Activated naive CD8-positive, alpha-beta T cell treated with anti-CD3 and anti-CD28 coated beads for 36 hours (primary cell): ENCODE measurements at places on chromosomes 11 and 22.

- DNase-seq = no peak
Observed at GRCh38 chr11:119416606-119417580, 6.1 kb downstream of the THY1 start.

DNA sequence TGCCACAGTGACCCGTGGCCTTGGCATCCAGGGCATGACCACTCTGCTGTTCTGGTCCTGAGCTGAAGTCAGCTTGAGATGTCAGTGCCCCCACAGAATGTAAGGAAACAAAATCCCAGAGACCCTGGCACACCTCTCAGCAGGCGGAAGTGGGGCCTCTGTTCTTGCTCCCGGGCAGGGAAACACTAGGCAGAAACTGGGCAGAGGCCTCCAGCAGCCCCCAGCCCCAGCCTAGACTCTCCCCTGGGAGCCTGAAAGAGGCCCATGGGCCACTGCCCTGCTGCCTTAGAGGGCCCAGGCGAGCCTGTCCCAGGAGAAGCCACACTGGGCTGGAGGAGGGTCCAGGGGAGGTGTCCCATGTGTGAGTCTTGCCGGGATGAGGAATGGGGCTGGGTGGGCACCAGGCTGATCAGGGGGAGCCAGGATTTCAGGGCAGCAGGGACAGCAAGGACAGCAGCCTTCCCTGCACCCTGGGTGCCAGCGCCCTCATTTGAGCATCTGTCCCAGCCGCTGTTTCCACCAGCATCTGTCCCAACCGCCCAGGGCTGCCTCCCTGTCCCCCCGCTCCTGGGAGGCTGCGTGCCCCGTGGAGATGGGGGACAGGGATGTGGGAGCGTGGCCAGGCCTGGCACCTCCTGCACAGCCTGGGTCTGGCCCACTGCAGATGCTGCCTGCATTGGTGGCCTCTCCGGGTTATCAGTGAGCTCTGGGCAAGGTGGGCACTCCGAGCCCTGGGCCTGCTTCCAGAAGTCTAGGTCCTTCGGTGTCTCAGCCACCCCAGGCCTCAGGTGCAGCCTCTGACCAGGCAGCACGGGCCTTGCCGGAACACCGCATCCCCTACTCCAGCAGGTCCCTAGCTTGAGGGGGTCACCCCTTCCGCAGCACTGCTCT lies 1072.4 kb downstream of the BRD1 start:
- DNase-seq = no peak

- DNase-seq = no peak
Observed at GRCh38 chr11:112400476-112401014, 139.9 kb upstream of the PLET1 start.

DNA sequence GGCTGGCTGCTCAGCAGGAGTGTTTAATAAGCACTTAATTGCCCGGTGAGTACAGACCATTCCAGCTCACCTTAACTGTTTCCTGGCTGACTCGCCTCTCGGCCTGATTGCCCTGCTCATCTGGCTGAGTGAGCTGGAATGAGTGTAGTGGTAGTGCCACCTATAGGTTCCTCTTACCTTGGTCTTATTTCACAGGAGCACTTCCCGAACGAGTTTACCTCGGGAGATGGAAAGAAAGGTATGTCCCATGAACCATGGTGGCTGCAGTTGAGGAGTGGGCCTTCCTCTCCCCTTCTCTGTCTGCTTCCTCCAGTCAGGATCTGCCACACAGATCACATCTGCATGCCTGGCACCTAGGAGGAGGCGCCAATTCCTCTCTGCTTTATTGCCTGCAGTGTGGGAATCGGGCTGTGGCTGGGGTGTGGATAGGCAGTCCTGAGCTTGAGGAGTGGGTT lies 26.7 kb downstream of the UPB1 start:
- DNase-seq = peak; percentile 22

DNA sequence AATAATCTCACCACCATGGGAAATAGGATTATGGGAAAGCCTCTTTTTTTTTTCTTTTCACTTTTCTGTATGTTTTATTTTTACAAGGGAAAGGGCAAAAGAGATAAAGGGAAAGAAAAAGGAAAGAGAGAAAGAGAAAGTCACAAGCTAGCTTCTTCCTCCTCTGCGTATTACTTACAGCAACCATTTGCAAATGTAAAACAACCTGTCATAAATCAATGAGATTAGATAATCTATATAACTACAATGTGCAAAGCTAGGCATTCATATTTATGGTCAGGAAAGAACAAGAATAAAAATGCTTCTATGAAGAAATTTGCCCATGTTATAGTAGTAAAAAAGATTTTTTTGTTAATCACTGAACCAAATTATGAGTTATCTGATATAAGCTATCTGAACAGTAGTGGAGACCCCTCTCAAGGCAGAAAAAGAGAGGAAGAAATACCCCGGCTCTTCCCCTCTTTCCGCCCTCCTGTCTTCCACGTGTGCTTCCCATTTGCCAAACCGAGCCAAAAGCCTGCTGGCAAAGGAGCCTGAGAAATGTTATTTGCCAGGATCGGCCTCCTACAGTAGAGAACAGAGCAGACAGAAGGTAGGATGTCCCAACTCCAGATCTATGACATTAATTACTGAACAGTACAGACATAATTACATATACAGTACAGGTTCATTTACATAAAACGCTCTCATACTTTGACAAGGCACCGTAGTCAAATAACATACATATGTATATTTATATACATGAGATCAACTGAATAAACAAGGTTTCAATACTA lies 50.2 kb downstream of the ARHGAP32 start:
- DNase-seq = no peak

GRCh38 chr11:107337917-107338316 lies 119.7 kb downstream of the CWF19L2 start:
- DNase-seq = no peak

- DNase-seq = no peak
Observed at GRCh38 chr11:128603752-128604414, 16.5 kb upstream of the ETS1 start.

DNA sequence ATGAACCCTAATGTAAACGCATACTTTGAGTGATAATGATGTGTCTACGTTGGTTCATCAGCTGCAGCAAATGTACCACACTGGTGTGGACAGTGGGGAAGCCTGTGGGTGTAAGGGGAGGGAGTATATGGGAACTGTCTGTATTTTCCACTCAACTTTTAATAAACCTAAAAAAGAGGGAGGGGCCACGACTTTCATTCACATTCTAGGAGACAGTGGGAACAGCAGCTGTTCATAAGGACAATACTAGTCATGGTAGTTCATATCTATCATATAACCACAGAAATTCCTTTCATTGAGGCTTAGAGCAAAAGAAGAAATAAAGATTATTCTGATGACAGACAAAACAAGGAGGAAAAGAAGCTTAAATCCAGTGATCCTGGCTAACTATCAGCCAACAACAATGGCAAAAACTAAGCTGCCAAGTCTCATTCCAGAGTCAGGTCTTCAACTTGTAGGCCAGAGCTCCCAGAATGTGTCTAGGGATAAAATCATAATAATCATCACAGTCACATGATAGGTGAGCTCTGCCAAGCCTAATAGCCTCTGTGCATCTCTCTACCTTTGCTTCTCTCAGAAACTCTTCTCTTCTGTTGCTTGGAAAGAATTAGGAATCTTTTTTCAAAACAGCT lies 59.4 kb upstream of the CHRM4 start:
- DNase-seq = no peak

- no peak for DNase-seq
Observed at GRCh38 chr11:43955381-43956118, 13.1 kb downstream of the C11orf96 start.

DNA sequence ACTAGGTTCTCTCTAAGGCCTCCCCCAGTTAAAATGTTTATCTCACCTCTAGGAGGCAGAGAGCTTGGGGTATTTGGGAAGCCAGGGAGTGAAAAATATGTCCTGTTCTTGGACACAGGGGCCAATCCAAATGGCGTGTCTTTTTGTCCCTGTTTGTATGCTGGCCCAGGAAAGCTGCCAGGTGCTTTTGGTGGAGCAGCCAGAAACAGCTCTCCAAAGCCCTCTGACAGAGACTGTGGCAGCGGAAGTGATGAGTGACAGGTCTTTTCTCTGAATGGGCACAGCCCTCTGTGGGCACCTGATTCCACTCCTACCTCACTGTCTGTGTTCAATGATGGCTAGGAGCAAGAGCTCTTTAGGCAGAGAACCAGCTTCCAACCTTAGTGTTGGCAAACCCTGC lies 106.4 kb upstream of the KIRREL3 start:
- no peak for DNase-seq

GRCh38 chr22:30882974-30883533 lies 85.5 kb downstream of the MORC2 start:
- no peak for DNase-seq

DNA sequence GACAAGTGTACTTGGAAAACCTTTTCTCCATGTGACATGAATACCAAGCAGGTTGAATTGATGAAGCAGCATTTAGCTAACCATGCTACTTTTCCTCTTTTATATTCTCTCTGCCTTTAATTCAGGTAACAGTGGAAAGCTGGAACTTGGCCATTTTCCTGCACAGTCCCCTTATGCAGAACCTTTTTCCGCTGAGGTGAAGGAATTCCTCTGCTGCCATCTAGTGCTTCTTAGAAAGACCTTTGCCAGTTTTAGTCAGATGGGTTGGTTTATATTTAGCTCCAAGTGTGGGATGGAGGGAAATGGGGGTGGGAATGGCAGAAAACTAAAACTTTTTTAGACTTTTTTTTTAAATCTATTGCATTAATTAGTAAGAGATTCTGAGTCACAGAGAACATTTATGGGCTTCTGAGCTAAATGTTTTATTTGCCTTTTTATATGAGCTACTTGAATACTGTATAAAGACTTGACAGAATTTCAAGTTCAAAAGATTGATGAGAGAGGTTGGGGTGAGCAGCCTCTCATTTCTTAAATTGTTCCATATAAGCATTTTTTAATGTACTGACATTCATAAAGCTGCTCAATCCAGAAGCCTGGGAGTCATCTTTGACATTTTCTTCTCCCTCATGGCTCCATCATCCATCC lies 153.9 kb upstream of the ZC3H12C start:
- no peak for DNase-seq

DNA sequence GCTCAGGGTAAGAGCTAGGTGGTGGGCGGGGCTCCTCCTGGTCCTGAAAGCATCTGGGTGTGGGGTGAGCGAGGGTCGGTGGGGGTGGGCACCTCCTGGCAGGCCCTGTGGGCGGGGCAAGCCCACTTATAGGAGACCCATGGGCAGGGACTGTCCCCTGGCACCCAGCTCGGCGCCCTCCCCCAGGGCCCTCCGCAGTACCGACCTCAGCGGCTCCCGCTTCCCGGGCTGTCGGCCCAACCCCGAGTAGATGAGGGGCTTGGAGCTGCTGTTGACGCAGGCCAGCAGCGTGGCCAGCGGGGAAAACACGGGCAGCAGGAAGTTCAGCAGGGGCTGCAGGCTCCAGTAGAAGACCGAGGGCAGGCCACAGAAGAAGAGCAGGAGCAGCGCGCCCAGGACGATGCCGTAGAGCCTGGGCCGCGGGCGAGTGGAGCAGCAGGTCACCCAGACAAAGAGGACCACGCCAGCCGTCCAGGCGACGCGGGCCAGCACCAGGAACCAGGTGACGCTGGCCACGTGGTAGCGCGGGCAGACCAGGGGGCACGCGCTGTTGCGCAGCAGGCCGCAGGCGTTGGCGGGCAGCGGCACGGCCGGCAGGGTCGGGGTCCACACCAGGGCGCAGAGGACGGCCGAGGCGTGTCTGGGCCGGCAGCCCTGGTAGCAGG lies 663 bp downstream of the MRGPRG start:
- DNase-seq = no peak

DNA sequence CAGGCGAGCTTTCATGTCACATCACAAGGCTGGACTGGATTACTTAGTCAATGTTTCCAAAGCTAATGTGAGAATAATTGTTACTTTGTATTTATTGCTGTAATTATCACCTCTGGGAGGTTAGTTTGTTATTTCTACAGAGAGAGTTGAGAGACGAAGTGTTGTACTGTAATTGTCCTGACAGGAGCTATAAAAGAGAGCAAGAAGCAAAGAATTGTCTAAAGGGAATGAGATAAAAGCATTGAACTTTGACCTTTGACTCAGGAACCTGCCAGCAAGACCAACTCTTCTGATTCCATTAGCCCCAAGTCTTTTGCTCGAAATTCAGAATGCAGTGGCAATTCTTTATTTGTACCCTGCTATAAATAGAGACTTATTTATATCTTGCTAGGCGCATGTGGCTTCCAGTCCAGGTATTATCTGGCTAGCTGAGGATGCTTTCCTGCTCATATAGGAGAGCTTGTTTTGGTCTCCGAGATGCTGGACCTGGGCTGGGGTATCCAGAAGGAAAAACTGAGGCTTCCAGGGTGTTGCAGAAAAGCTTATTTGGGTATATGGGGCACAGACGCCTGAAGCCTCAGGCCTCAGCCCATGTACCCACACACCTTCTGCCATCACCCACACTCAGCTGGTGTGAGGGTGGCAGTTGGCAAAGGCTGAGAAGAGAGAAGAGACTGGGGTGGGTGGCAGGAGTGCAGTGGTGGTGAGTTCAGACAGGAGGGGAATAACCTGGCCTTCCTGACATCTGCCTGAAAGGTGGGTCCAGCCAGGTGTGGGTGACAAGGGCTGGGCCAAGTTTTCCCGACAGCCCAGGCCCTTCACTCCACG lies 40.7 kb downstream of the SYT13 start:
- DNase-seq = no peak

GRCh38 chr11:96155627-96156378 lies 187.2 kb downstream of the MAML2 start:
- DNase-seq = peak; percentile 83

- DNase-seq = no peak
Observed at GRCh38 chr11:91972665-91973266, 251.9 kb upstream of the FAT3 start.

GRCh38 chr22:31646186-31647019 lies 15.6 kb downstream of the PISD start:
- DNase-seq = peak; percentile 47

DNA sequence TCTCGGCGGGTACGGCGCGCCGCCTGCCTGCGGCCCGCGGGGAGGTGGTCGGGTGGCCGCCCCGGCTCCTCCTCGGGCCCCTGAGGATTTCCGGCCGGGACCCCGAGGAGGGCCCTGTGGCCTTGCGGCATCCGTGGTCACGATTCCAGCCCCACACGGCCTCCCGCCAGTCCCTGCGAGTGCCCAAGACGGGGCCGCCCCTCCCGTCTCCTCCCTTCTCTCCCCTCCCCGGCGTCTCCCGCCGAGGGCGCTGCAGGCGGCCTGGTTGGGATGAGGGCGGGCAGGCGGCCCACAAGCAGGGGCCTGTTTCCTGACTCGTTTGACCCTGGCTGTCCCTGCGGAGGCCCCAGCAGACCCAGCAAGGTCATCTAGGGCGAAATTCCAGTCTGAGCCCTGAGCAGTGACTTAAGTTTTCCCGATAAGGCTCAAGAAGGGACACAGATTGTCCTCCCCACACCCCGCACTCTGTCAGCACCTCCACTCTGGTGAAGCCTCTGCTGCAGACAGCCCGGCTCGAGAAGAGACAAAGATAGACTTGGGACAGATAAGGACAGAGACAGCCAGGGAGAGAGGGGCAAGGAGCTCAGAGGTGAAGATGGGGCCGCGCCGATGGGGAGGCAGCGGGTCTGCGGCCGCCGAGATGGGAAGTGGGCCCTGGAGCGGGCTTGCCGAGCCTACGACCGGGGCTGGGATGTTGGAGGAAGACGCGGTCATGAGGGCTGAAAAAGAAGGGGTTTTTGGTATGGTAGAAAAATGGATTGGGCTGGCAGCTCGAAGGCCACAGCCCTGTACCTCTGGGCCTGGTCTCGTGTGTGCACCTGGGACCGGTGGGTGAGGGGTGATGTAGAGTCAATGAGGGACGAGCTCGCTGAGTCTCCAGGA lies 95.0 kb downstream of the SWAP70 start:
- peak; percentile 74 for DNase-seq

GRCh38 chr22:37641561-37641949 lies 2.1 kb downstream of the SH3BP1 start:
- no peak for DNase-seq
